Fibroblast of skin of right quadriceps (primary cell): ENCODE measurements at places on chromosomes 4 and X.

GRCh38 chr4:41360214-41360920 lies 103.6 kb downstream of the UCHL1 start:
- DNase-seq = peak; percentile 49

DNA sequence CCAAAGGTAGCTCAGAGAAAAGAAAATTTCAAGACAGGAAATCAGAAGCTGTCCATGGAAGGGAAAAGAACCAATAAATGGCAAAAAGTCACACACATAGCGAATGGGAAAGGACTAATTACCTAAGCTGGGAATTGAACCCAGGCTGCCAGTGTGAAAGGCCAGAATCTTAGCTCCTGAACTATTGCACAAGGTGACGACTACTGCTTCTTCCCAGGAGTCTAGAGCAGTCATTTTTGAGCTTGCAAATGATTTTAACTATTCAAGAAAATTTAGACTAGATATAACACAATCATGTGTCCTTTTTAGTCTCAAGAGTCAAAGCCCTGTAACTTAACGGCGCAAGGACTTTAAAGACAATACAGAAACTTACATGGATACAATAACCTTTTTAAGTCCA lies 34.1 kb upstream of the ZNF81 start:
- DNase-seq = peak; percentile 0

DNA sequence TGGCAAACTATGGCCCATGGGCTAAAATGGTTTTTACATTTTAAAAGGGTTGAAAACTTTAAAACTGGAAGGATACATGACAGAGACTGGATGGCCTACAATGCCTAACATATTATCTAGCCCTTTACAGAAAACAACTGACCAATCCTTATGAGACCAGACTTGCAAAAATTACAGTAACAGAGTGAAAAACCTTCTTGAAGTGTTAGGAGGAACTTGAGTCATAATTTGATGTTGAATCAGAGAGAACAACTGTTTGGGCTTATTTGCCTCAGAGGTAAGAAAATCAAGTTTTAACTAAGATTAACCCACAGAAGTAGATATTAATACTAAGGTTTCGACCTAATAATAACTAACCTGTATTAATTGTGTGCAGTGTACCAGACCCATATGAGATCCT lies 12.4 kb upstream of the NAP1L5 start:
- no peak for DNase-seq

DNA sequence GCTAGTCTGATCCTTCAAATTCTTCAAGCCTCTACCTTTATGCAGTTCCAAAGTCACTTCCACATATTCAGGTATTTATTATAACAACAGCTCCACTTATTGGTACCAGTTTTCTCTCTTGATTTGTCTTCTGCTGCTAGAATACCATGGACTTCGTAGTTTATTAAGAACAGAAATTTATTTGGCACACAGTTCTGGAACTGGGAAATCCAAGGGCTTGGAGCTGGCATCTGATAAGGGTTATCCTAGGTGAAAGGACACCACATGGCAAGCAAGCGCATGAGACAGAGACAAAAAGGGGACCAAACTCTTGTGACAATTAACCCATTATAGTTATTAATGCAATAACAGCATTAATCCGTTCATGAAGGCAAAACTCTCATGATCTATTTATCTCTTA lies 600.5 kb upstream of the ATOH1 start:
- no peak for DNase-seq

GRCh38 chr4:8738471-8738931 lies 133.1 kb downstream of the HMX1 start:
- no peak for DNase-seq

DNA sequence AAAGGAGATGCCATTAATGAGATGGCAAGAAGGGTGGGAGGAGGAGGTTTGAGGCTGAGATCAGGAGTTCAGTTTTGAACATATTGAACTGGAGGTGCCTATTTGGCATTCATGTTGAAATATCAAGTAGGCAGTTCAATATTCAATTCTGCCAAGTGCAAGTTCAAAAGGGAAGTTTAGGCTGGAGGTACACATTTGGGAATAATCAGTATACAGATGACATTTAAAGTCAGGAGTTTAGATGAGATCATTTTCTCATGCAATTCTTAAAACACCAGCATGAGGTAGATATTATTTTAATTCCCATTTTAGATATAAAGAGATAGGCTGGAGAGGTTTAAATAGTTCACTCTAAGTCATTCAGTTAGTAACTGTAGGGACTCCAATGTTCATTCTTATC lies 26.1 kb downstream of the COQ2 start:
- no peak for DNase-seq
